Activated T-cell treated with anti-CD3 and anti-CD28 coated beads, Interleukin-2, amount 50 U/mL, for 4 hours (primary cell): ENCODE measurements at places on chromosomes 12 and 14. TPM values are rescaled to one million over a fixed set of nuclear protein-coding genes. Genes with fewer than 3 reads are reported as not detected.

Gene TAS2R14
- total RNA-seq: 1.0 TPM

Gene TGM1
- total RNA-seq: 2.6 TPM

Gene ORAI1
- total RNA-seq: 48.9 TPM

Gene CDCA4
- 58.3 TPM for total RNA-seq

- DNase-seq: no peak
These were observed 56.7 kb upstream of the NR2C1 start for GRCh38 chr12:95130096-95130495.

Gene PIWIL1
- not detected for total RNA-seq

GRCh38 chr12:121964813-121965643 lies 46.6 kb downstream of the CFAP251 start:
- no peak for DNase-seq

DNA sequence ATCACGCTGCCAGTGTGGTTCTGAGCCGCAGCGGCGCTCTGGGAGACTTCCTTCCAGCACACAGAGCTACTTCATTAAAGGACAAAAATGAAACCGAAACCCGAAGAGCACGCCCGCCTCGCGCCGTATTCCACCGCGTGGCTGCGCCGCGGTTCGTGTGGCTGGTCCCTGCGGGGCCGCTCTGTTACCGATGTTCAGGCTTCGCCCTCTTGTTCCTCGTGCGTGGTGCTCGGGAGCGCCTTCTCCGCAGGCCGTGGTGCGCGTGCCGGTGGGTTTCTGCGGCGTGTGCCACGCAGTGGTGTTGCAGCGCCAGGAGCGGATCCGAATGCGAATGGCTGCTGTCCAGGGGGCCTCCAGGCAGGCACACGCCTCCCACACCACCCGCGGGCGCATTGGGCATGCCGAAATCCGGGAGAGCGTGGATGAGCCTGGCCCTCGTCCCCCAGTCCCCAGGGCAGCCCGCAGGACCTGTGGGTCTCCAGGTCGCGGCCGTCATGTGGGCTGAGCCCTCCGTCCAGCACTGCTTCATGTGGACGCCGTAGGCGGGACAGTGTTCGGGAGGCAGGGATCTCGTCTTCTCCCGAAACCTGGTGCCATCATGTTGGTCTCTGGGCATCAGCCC lies 91.2 kb downstream of the ADGRD1 start:
- DNase-seq: no peak

Gene CDH24
- 0.51 TPM for total RNA-seq

GRCh38 chr12:87848248-87848868 lies 180.8 kb downstream of the C12orf50 start:
- no peak for DNase-seq

Gene EP400
- 53.3 TPM for total RNA-seq

GRCh38 chr12:54016478-54016964 lies 7.7 kb downstream of the HOXC8 start:
- no peak for DNase-seq

GRCh38 chr14:58797010-58797429 lies 159.3 kb downstream of the DACT1 start:
- DNase-seq: no peak

DNA sequence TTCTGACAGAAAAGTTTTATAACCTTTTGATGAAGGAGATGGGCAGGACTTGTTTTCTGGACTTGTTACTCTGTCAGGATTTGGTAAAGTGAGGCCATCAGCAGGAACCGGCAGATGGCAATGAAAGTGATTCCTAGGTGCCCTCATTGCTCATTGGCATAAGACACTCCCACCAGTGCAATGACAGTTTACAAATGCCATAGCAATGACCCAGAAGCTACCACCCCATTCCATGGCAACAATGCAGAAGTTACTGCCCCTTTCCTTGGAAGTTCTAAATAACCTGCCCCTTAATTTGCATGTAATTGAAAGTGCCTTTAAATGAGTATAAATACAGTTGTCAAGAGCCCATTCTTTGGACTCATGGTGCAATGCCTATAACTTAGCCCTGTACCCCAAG lies 222.6 kb downstream of the CEP128 start:
- DNase-seq: no peak

DNA sequence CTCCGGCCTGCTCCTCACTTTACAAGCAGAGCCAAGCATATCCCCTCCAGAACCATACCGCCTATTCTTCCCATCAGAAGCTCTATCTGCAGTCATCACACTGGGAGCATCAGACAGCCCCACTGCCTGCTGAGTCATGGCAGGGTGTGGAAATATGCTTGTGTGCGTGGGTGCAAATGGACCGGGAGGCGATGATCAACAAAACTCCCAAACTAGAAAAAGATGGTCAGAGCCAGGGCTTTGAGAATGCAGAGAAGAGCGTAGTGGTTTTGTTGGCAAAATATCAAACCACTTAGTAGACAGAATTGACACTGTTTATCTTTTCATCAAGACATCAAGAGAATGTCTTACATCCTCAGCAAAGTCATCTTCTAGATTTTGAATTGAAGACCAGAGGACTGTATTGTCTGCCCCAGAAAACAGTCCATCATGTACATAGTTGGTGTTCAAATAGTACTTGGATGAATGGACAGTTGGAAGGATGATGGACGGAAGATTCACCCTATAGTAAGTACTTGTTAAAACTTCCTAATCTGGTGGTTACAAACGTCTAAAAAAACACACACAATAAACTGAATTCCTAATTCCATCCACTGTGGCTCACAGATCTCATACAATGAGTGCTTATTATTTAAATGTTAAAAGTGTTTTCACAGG lies 54.9 kb downstream of the VWF start:
- DNase-seq: peak; percentile 21

DNA sequence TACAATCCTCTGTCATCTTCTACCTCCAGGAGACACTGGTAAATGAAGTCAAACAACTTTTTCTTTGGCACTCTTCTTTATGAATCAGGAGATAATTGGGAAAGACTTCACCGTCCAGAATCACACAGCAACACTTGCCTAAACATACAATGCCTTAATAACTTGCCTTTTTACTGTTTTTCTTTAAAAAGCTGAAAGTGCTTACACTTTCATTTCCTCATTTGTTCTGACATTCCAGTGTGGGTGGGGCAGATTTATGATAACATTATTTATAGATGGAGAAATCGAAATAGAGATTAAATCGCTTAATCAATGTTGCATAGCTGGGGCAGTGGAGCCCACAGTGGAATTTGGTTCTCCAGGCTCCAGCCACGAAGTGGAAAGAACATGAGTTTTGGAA lies 2.8 kb upstream of the FRS2 start:
- no peak for DNase-seq

Gene C12orf54
- not detected for total RNA-seq

DNA sequence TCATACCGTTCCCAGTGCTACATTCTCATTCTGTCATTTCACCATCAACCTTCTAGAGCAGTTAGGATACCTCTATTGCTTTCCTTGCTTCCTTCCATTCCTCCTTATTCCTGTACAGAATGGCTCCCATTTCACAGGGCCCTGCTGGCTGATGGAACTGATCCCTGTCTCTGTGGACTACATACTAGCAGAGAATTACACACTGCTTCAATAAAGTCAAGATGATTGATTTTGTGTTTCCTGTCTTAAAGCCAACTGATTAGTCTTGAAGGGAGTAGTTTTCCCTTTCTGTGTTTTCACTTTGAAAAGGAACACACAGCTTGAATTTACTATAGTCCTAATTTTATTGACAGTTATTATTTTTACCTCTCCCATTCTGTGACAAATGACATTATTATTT lies 130.1 kb downstream of the ST8SIA1 start:
- DNase-seq: no peak

DNA sequence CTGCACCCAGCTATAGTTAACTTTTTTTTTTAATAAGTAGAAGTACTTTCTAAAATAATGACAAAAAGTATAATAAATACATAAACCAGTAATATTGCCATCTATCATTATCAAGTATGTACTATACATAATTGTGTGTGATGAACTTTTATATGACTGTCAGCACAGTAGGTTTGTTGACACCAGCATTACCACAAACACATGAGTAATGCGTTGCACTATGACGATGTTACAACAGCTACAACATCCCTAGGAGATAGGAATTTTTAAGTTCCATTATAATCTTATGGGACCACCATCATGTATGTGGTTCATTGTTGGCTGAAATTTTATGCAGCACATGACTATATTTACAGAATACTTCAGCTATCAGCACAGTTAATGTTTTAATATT lies 62.9 kb upstream of the VSX2 start:
- no peak for DNase-seq
